Fibroblast of the aortic adventitia (primary cell): ENCODE measurements at places on chromosomes 7 and 10. TPM values are rescaled to one million over a fixed set of nuclear protein-coding genes. Genes with fewer than 3 reads are reported as not detected.

Gene SAP25
- total RNA-seq = not detected in 2 replicates

Gene WNT2
- 1.8 and 9.9 TPM in 2 replicates for total RNA-seq

- no peak for DNase-seq
Observed at GRCh38 chr7:50370884-50371283, 66.4 kb downstream of the IKZF1 start.

DNA sequence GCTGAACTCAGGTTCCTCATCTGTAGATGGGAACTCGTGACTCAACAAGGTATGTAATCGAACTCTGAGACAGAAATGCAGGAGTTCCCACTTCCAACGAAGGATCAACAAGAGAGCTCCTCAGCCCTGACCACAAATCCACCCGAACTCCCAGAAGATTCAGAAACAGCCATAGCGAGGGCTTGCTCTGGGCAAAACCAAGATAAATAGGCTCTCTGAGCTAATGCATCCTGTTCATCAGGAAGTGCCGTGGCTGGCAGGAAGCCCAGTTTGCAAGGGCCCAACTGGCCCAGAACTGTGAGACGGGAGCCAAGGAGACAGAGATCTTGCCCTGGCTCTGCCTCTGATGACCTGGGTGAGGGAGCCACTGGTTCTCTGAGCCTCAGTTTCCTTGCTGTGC, 141.7 kb upstream of the PFKP start:
- DNase-seq = peak; percentile 49

- peak; percentile 13 for DNase-seq
Observed at GRCh38 chr10:59303018-59303417, 59.3 kb downstream of the FAM13C start.

DNA sequence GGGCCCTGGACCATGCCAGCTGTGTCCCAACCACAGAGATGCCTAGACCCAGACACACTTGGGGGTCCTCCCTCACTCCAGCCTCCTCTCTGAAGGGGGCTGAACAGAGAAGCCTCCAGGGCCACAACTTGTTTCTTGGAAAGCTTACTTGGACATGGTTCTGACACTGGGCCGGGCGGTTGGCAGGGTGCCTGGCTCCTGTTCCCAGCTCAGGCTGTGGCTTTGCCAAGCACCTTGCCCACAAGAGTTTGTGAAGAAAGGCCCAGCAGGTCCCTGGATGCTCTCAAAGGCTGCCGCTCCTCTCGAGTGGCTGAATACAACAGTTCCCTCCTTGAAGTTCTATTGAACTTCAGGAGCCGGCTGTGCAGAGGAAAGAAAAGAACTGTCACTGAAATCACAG, 181.6 kb downstream of the PTPN20 start:
- no peak for DNase-seq

DNA sequence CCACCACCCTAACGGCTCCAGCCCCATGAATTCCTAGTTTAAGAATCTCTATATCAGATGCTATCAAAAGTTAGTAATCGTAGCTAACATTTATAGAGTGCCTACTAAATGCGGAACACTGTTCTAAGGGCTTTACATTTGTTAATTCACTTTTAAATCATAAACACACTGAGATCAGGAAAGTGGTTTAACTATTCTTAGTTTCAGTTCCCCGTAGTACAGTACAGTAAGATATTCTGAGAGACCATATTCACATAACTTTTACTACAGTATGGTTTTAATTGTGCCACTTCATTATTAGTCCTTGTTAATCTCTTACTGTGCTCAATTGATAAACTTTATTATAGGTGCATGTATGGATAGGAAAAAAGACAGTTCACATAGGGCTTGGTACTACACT, 22.5 kb downstream of the SYPL1 start:
- no peak for DNase-seq

Gene CHCHD2
- total RNA-seq = 175 and 348 TPM in 2 replicates
